ENCODE measurements at places on chromosomes 12 and 14. TPM values are rescaled to one million over a fixed set of nuclear protein-coding genes. Genes with fewer than 3 reads are reported as not detected.

The PLEKHD1 gene
- not detected for total RNA-seq

- H3K27ac ChIP-seq, result no peak overlapping the region
- H3K27me3 ChIP-seq, result no peaks in the 10 kb centered on the region
- peaks cover 57% of the 10 kb centered on the region for H3K36me3 ChIP-seq
- no peak overlapping the region for H3K4me3 ChIP-seq
- H3K4me1 ChIP-seq, result peaks cover 51% of the 10 kb centered on the region
Measured at GRCh38 chr12:96233168-96233567, 39.0 kb downstream of the ELK3 start.

- H3K27ac ChIP-seq, result no peak overlapping the region
- no peak overlapping the region for H3K4me3 ChIP-seq
- no peaks in the 10 kb centered on the region for H3K4me1 ChIP-seq
Measured at GRCh38 chr14:85463512-85463911, 66.4 kb upstream of the FLRT2 start.

The CEBPE gene
- total RNA-seq, result not detected

The AQP5 gene
- 0.67 TPM for total RNA-seq

The HELB gene
- 3.4 TPM for total RNA-seq

GRCh38 chr12:123358035-123358434, 6.6 kb downstream of the SBNO1 start:
- no peak overlapping the region for H3K4me3 ChIP-seq
- H3K4me1 ChIP-seq, result no peaks in the 10 kb centered on the region
- no peak overlapping the region for H3K27ac ChIP-seq
- peaks cover 2% of the 10 kb centered on the region for H3K36me3 ChIP-seq

DNA sequence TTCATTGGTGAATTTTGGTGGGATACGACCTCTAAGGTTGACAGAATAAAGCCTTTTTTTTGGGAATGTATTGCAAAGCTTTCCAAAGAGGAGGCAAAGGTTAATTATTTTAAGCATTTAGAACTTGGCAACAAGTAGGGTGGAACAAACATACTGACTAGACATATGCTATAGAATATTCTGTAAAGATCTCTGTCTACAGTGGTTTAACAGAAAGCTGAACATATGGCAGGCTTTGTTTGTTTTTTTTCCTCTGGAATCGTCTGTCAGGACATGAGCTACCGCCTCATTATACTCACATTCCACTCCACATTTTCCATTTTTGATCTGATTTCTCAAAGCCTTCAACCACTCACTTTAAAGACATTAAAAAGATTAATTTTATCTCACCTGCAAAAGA, 153.4 kb upstream of the PELI2 start:
- no peak overlapping the region for H3K27ac ChIP-seq
- H3K27me3 ChIP-seq, result no peaks in the 10 kb centered on the region
- DNase-seq, result no peak
- no peak overlapping the region for H3K4me3 ChIP-seq
- no peaks in the 10 kb centered on the region for H3K36me3 ChIP-seq

- no peak overlapping the region for H3K27ac ChIP-seq
- DNase-seq, result no peak
- H3K4me1 ChIP-seq, result no peaks in the 10 kb centered on the region
- no peaks in the 10 kb centered on the region for H3K36me3 ChIP-seq
Measured at GRCh38 chr14:23899788-23900187, 53.8 kb upstream of the DHRS4 start.

The LMO3 gene
- not detected for total RNA-seq

DNA sequence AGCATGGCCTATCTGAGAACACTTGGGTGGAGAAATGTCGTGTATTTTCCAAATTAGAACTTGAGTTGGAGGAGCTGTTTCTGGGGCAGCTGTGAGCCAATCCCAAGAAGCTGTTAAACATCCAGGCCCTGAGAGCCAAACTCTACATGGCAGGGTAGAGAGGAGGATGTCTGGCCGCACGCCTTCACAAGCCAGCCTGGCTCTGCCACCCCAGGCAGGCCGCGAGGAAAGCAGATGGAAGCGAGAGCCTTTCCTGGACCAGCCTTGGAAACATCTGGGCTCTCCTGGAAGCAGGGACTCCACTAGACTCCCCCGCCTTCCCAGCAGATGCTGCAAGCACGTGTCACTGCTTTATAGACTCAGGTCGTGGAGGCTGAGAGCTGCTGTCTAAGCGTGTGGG, 312.8 kb upstream of the FKBP4 start:
- DNase-seq, result no peak
- H3K27me3 ChIP-seq, result no peaks in the 10 kb centered on the region
- no peak overlapping the region for H3K4me3 ChIP-seq
- H3K36me3 ChIP-seq, result no peaks in the 10 kb centered on the region

DNA sequence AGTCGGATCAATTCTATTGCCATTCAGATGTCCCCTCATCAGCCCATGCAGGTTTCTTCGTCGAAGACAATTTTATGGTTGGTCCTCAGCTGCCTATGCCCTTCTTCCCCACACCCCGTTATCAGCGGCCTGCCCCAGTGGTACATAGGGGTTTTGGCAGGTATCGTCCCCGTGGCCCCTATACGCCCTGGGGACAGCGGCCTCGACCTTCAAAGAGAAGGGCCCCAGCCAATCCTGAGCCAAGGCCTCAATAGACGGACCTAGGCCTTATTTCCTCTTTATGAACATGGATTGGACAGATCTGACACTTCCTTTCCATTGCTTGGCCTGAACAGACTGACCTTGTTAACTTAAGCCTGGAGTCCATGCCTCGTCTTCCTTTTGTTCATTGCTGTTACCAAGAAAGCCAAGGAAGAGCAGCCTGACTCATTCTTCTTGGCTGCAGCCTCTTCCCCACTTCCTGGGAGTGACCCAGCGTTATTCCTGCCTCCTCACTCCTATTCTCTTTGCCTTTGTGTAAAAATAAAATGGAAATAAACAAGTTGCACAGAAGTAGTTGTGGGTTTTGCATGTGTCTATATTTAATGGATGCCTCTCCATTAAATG, 156.5 kb upstream of the AMIGO2 start:
- H3K4me1 ChIP-seq, result peaks cover 6% of the 10 kb centered on the region
- H3K27ac ChIP-seq, result no peak overlapping the region
- H3K27me3 ChIP-seq, result no peaks in the 10 kb centered on the region
- H3K36me3 ChIP-seq, result no peaks in the 10 kb centered on the region
- no peak for DNase-seq

DNA sequence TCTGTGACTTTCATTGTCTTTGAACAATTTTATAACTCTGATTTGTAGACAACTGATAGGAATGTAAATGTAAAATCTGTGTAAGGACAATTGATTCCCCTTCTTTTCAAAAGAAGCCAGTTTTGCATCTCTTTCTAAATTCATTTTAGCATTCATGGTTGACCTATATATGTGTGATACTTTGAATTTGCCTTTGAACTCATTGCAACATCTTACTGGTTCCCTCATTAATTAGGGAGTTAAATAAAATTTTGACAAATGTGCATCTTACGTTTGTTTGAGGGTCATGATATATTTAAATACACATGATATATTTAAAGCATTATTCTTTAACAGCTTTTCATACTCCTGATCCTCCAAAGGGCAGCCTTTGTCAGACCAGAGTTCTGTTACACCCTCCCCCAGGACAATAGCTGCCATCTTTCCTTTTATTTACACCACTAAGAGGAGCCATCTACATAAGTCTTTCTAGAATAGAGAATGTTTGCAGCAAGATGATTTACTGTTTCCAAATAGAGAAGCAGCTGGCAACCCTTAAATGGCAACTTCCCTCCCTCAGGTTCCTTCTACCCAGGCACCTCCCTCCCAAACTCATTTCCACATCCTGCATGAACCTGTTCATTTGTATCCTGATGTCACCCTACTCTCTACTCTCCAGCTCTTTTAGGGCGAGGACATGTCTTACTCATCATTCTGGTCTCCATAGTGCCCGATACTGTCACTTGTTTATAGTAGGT, 40.2 kb upstream of the APPL2 start:
- no peak for DNase-seq
- no peaks in the 10 kb centered on the region for H3K36me3 ChIP-seq
- no peak overlapping the region for H3K27ac ChIP-seq
- H3K27me3 ChIP-seq, result no peaks in the 10 kb centered on the region

The CCDC91 gene
- total RNA-seq, result 10.5 TPM

DNA sequence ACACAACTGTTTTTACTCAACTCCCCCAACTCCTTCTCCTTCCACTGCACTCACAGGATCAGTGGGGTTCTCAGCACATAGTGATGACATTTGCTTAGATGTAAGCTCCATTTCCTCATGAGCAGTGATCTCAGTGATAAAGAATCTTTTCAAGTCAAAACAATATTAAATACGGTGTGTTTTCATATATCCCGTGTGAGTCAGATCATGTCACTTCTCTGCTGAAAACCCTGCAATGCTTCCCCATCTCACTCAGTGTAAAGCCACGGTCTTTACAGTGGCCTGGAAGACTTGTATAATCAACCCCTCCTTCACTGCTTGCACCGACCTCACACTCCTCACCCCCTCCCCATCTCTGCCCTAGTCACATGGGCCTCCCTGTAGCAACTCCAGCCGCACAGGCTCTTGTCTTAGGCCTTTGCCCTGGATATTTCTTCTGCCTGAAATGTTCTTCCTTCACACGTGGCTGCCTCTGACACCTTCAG, 149.7 kb upstream of the ARHGAP5 start:
- H3K27me3 ChIP-seq, result no peaks in the 10 kb centered on the region
- peak; percentile 92 for DNase-seq
- H3K4me1 ChIP-seq, result peaks cover 21% of the 10 kb centered on the region

GRCh38 chr12:15646581-15646980, 142.6 kb downstream of the EPS8 start:
- no peaks in the 10 kb centered on the region for H3K27me3 ChIP-seq
- H3K36me3 ChIP-seq, result no peaks in the 10 kb centered on the region
- no peak for DNase-seq
- no peak overlapping the region for H3K27ac ChIP-seq
- H3K4me1 ChIP-seq, result no peaks in the 10 kb centered on the region

DNA sequence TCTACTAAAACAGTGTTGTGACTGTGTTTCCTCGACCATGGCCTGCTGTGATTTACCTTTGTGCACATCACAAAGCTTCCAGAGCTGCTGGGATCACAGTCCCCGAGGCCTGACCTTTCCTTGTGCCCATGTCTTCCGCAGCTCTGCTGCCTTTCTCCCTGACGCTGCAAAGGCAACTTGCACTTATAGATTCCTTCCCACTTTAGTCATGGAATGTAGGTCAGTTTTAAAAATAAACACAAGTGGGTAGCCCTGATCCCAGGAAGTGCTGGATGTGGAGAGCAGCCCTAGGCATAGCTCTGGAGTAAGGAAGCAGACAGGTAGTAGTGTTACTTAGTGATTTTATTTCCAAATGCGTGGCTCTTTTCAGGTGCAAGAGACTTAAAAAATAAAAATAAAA, 825.7 kb downstream of the AACS start:
- no peaks in the 10 kb centered on the region for H3K27me3 ChIP-seq
- DNase-seq, result no peak
- H3K4me3 ChIP-seq, result no peak overlapping the region
- no peaks in the 10 kb centered on the region for H3K36me3 ChIP-seq
- H3K27ac ChIP-seq, result no peak overlapping the region
- H3K4me1 ChIP-seq, result no peaks in the 10 kb centered on the region

DNA sequence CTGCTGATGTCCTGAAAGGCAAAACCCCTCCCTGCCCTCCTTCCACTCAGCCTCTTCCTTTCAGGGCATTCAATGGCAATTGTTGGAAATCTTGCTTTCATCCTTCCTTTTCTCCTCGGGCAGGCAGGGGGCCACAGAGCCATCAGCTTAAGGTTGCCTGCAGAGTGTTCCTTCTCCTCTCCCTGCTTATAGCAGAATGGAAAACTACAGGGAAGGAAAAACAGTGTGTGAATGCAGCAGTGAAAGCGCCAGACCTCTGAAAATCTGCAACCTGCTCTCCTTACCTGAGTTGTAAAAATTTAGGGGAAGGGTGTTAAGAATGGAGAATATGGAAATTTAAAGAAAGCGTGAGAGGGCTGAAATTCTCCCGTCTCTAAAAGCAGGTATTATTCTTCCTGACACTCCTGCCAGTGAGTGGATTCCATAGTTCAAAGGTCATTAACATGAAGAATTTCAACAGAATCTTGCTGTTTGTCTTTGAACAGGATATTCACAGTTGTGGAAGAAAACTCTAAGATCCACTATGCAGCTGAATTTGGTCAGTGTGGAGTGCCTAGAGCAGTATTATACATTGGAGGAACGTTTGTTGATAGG, 348.8 kb downstream of the KCNH5 start:
- no peak overlapping the region for H3K4me3 ChIP-seq
- H3K4me1 ChIP-seq, result no peaks in the 10 kb centered on the region
- no peak for DNase-seq

- H3K36me3 ChIP-seq, result no peaks in the 10 kb centered on the region
- no peak overlapping the region for H3K27ac ChIP-seq
- H3K4me3 ChIP-seq, result no peak overlapping the region
- no peaks in the 10 kb centered on the region for H3K27me3 ChIP-seq
Measured at GRCh38 chr14:65164068-65164824, 61.9 kb upstream of the MAX start.

DNA sequence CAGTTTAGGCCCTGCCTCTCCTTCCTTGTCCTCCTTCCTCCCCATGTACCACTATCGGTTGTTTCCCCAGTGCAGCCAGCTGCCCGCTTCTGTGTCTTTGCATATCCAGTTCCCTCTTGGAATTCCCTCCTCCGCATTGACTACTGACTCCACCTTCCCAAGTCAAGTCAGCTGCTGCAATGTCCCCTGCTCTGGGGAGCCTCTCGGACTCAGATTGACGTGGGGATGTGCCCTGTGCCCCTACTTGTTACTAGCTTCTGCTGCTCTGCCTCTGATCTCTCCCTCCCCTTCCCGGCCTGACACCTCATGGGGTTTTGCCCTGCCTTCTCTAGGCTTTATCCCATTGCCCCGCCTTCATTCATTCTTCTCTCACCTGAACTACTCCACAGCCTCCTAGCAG, 2.1 kb upstream of the CD9 start:
- peaks cover 35% of the 10 kb centered on the region for H3K4me1 ChIP-seq
- no peak overlapping the region for H3K27ac ChIP-seq
- H3K36me3 ChIP-seq, result no peaks in the 10 kb centered on the region

The GLS2 gene
- total RNA-seq, result not detected

The LRRC43 gene
- 5.4 TPM for total RNA-seq

The WNT1 gene
- not detected for total RNA-seq

DNA sequence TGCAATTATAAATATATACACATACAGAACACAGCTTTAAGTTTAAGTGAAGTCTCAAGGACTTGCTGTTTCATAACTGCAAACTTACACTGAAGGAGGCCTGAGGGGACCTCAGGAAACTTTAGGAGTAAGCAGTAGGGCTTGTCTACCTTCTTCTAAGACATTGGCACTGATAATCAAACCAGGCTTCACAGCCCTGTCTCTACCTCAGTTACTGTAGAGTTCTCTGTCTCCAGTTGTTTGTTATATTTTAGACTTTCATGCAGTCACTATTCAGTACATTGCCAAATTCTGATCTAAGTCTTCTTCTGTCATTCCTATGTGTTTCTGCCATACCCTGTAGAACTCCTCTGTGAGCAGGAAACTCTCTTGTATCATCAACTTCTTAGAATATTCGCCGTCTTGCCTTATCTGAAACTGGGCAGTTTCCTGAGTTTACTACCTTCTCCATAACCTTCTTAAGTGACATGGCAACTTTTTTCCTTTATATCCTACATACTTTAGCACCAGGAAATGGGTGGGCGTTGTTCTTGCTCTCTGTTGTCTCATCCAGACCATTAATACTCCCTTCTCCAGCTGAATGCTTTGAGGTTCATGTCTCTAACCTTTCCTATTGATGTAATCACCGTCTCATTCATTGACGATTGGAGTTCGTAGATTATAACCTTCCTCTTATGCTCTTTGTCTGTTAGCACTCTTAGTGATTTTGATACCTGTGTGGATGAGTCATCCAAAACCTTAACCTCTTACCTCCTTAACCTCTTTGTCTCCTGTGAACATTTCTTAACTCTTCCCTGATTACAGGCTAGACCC, 11.4 kb downstream of the APAF1 start:
- peak; percentile 26 for DNase-seq
- no peak overlapping the region for H3K27ac ChIP-seq
- H3K4me3 ChIP-seq, result no peak overlapping the region

All from endothelial cell of umbilical vein (primary cell).